Stimulated activated CD4-positive, alpha-beta T cell treated with anti-CD3 and anti-CD28 coated beads, TNF-alpha, amount 100 ng/mL, for 1 hour (primary cell): ENCODE measurements at places on chromosomes 4 and X.

DNA sequence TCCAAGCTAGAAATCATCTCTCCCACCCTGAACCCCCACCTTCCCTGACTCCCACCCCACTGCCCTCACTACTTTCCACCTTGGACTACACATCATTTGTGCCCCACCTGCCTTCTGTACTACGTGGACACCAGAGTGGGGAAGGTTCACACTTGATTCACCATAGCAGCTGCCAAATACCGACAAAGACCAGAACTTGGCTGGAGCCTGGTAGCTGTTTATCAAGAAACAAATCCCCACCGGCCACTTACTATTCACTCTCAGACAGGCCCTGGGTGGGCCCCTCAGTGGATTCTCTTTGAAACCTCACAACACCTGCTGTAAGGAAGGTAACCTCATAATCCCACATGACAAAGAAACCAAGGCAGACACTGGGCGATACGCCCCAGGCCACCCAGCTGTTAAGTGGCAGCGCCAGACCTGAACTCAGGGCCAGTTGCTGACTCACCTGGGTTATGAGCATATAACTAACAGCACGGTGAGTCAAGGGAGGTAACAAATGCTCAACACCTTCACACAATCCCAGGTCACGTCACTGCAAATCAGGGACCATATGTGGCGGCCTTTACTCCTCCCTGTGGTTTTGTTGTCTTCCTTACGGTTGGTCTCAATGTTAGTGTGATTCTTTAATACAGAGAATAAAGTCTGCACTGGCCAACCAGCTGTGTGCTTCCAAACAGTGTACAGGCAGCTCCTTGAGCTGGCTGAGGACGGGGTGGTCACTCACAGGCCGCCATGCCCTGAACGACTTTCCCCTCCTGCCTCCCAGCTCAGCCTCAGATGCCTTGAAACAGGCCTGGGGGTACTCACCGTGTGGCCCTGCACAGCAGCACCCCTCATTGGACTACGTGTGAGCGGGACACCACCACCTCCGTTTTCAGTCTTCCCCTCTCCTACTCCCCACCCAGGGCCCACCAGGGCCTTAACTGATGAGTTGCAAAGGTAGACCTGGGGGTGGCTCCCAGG is 7.5 kb downstream of the WDR1 start:
- DNase-seq = no peak

GRCh38 chrX:97039363-97040029 is 155.8 kb downstream of the RPA4 start:
- DNase-seq = no peak

DNA sequence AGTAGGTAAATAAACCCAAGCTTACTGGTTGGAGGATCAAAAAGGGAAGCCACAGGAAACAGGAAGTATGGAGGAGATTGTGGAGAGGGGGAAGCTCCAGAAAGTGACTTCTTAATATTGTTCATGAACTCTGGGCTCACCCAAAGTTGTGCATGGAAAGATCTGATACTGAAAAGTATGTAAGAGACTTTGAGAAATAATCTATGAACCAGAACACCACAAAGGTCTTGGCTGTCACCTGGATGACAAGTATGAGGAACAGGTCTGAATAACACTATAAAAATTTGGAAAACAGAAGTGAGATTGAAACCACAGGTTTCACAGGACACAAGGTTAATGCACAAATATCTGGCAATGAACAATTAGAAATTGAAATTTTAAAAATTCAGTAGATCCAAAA is 567.4 kb downstream of the INPP4B start:
- no peak for DNase-seq

DNA sequence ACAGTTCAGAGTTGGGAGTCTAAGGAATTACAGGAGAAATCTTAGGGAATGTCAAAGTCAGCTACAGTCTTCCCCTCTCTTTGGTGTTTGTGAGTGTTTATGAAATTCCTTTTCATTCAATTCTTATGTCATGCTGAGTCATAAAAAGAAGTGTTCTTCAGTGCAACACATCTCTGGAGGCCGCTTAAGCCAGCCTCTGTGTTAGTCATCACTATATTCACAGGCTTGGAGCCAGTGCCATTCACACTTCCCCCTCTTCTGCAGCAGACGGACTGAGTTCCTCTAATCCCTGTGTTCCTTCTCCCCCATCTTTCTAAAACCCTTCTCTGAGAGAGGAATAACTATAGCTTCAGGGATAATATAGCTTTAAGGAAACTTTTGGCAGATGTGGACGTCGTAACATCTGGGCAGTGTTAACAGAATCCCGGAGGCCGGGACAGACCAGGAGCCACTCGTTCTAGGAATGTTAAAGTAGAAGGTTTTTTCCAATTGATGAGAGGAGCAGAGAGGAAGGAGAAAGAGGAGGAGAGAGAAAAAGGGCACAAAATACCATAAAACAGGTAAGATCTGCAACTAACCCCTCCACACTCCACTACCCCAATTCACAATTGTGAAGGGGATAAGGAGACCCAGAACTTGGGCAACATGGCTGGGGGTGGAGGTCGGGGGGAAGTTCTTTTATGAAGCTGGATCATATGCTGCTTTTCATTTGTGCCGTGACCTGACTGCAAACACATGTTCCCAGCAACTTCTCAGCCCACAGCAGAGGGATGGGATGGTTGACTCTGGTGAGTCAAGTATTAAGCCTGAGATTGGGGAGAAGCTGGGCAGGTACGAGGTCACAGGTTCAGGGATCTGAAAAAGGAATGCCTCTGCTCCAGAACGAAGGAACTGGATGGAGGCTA is at the start of gene SRPX2:
Gene SRPX2, plus strand, starts transcription at position 244 of the 905 bp plus-strand sequence. CDS start 2,124 bp downstream, outside the sequence.
- DNase-seq = no peak

GRCh38 chr4:8113611-8114377 is 44.8 kb downstream of the ABLIM2 start:
- no peak for DNase-seq

- DNase-seq = no peak
These were observed 8.8 kb upstream of the ENAM start for GRCh38 chr4:70619778-70620177.
